ENCODE measurements at places on chromosomes 4 and X.

- DNase-seq, result no peak
These were observed 215.5 kb downstream of the TLL1 start for GRCh38 chr4:166088576-166088975.

- no peak for DNase-seq
These were observed 1030.9 kb downstream of the FSTL5 start for GRCh38 chr4:161132715-161133425.

GRCh38 chr4:47510506-47511143 lies 25.6 kb downstream of the ATP10D start:
- no peak for DNase-seq

- no peak for DNase-seq
These were observed 15.1 kb downstream of the C4orf36 start for GRCh38 chr4:86876894-86877685.

- no peak for DNase-seq
These were observed 210.1 kb downstream of the FBXW7 start for GRCh38 chr4:152325831-152326230.
